ENCODE measurements at places on chromosomes 2 and 18.
A peak's percentile ranks its signal among the peaks of the same experiment; 100 is the strongest.

GRCh38 chr2:211835695-211836094, 702.9 kb downstream of the ERBB4 start:
- DNase-seq: no peak

GRCh38 chr18:73766910-73767515, 380.6 kb downstream of the FBXO15 start:
- no peak for DNase-seq

DNA sequence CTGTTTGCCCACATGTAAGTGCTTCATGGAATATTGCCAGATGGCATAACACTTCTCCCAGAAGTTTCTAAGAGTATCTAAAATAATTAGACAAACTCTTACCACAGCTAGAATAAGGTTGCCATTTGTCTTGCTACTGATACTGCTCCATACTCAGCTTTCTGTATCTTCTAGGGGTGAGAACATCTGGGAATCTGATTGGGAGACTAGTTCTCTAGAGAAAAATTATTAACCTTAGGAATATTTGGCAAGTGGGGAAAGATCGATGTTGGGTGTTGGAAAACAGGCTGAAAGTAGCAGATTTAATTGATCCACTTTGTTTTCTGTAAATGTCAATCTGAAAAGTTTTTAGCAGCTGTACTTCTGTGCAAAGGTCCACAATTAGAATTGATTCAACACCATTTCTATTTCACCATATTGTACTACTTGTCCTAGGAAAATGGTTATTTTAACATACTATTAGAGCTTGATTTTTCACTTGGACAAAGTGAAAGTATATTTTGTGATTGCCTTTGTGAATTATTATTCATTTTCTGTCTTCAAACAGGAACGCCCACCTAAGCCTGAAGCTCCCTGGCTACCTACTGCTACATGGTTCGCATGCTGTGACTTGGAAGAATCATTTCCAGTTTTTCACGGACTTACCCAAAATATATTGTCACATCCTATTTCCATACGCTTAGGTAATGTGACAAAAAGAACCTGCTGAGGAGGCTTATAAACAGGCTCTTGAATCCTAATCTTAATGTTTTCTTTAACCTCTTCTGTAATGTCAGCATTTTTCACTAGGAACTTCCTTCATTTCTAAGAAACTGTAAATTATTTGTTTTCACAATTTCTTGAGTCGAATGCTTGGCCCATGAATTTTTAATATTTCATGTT, 147.7 kb downstream of the TRABD2A start:
- DNase-seq: no peak

GRCh38 chr2:226683944-226684562, 115.6 kb downstream of the IRS1 start:
- no peak for DNase-seq

DNA sequence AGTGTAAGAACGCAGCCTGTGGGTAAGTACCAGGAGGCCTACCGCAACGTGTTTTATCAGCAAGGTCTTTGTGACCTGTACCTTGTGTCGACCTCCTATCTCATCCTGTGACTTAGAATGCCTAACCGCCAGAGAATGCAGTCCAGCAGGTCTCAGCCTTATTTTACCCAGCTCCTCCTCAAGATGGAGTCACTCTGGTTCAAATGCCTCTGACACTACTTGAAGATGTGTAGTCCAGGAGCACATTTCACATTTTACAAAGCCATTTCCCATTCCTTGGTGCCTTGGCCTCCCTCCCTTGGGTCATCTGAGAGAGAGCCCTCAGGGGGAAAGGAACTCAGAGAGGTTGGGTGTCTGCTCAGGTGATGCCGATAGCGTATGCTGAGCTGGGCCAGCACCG, 6.6 kb upstream of the HPCAL1 start:
- DNase-seq: no peak

DNA sequence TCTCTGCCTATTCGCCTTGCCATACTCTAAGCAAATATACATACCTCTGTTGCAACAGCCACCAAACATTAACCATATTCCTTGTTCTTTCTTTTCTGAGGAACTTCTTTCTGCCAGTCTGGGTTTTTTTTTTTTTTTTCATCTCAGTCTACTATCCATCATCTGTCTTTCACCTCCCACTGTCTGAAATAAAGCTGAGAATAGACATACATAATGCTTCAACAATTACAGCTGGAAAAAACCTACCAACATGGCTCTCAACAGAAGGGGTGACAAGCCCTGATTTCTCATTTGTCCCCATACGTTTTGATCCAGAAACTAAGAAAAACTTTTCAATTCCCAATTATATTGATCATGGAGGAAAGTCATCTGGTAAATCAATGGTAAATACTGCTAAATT, 728.8 kb upstream of the POU3F3 start:
- no peak for DNase-seq

DNA sequence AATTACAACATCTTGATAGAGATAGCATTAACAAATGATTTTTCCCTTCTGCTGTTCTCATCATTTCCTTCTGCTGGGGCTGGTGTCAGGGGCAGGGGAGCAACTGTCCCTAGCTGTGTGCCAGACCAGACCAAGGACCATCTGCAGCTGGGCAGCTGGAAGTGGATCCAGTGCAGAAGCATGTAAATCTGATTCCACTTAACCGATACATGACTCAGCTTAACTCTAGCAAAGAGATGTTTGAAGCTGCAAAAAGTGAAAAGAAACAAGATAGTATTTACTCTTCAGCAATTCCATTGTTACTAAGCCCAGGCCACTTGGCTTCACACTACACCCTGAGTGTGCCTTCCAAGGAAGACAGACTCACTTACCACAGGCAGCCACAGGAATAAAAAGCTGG, 151.1 kb downstream of the GALNT1 start:
- DNase-seq: no peak

DNA sequence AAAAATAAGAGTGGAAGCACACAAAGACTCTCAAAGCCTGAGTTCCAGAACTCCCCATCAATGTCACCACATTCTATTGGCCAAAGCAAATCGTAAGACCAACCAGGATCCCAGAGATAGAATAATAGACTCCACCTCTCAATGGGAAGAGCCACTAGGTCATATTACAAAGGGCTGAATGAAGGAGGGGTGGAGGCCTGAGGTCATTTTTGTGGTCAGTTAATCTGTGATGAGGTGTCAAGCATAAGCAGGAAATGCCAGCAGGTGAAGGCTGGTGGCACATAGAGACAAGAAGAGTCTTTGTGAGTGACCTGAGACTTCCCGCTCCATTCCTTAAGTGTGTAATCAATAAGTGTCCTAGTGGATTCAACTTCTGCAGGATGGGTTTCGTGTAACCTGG, 144.3 kb downstream of the TFCP2L1 start:
- no peak for DNase-seq

DNA sequence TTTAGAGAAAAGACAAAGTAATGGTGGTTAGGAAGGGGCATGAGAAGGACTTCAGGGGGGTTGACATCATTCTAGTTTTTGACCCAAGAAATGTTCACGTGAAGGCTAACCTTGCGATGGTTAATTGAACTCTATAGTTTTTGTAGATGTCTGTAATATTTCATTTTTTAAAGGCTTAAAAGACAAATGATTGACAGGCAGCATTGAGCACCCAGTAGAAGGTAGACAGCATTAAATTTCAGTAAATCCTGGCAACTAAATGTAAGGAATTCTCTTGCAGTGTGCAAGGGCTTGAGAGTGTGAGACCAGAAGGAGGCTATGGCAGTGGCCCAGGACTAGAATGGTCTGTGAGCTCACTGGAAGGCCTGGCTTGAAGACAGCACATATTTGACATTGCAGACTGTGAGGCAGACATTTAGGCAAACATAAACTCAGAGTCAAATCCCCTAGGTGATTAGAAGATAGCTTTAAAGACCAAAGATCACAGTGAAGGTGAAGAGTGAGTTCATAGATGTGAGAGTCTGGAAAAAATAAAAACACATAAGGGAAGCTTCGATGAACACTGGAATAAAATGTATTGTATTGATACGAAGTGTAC, 100.1 kb upstream of the MAP4K4 start:
- no peak for DNase-seq

DNA sequence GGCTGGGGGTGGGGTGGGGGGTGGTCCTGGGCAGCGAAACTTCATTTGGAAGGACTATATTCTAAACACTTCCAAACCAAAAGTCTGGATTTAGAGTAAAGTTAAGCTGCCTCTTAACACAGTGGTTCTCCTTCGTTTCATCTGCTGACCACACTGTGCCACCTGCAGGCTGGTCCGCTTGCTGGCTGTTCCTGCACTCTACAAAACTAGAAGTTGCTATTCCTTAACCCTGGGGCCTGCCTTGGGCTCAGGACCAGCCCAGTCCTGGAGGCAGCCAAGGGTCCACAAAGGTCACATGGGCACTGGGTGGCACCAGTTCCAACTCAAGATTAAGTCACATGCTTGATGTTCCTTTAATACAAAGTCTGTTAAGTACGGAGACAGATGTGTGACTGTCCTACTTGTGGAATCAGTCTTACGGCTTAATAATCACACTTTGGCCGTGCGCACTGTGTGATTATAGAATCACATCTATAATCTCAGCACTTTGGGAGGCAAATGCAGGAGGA, 195.4 kb downstream of the FAM210A start:
- no peak for DNase-seq

GRCh38 chr2:76958749-76959148, 563.4 kb downstream of the LRRTM4 start:
- no peak for DNase-seq

GRCh38 chr2:72141881-72142451, 5.7 kb downstream of the CYP26B1 start:
- no peak for DNase-seq

- DNase-seq: no peak
Observed at GRCh38 chr2:178650554-178650953, 156.7 kb downstream of the TTN start.

DNA sequence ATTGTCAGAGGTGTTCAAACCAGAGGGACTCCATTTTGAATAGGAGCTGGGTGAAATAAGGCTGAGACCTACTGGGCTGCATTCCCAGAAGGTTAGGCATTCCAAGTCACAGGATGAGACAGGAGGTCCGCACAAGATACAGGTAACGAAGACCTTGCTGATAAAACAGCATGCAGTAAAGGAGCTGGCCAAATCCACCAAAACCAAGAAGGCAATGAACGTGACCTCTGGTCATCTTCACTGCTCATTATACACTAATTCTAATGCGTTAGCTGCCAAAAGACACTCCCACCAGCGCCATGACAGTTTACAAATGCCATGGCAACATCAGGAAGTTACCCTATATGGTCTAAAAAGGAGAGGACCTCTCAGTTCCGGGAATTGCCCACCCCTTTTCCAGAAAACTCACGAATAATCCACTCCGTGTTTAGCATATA, 10.6 kb downstream of the SH3YL1 start:
- DNase-seq: no peak

- no peak for DNase-seq
Observed at GRCh38 chr18:9951022-9951859, 37.4 kb downstream of the VAPA start.

- no peak for DNase-seq
Observed at GRCh38 chr2:168998609-168999211, 32.4 kb downstream of the ABCB11 start.

DNA sequence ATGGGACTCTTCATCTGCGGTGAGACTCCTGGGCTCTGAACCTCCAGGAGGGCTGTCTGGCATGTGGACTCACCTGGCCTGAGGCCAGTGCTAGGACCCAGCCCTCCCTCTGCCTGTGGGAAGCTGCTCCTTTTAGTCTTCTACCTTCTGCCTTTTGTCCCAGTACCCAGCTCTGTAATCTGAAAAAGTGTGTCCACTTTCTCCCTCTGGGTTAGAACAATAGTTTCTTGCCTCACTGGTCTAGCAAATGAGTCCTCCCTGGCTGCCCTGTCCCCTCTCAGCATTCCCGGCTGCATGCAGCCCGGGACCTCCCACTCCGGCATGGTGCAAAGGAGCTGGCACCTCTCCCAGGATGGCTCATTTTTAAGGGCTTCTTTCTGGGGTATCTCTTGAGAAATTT, 25.9 kb downstream of the GKN2 start:
- DNase-seq: no peak

- DNase-seq: no peak
Observed at GRCh38 chr2:62424899-62425298, 81.1 kb downstream of the TMEM17 start.

- peak; percentile 54 for DNase-seq
Observed at GRCh38 chr2:28649481-28650265, 102.0 kb upstream of the PPP1CB start.

- no peak for DNase-seq
Observed at GRCh38 chr2:109655287-109655686, 41.1 kb downstream of the SOWAHC start.

GRCh38 chr2:204180649-204181048, 244.1 kb downstream of the ICOS start:
- no peak for DNase-seq

DNA sequence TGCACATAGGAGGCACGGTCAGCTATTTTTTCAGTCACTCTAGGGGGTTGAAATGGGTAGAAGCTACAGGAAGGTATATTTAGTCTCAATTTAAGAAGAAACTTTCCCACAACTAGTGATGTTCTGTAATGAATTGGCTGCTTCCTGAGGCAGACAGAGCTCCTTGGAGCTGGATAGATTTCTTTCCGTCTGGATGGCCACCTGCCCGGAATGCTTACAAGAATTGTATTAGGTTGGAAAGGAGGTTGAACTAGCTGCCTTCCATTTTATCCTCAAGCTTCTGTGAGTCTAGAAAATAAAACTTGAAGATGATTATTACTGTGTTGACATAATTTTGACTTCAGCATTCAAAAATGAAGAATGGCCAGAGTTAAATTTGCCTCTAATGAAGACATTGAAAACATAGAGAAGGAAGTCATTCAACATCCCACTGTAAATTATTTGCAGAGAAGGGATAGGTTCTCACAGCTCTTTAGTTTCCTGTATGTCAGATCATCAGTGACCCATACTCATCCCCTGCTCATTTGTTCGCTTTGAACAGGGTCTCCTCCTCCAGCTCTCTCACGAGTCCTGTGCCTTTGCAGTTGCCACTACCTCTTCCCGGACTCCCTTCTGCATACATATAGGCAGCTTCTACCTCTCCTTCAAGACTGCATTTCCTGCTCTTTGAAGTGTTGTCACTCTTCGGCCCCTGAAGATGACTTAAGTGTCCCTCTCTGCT, 88.8 kb downstream of the CRIM1 start:
- DNase-seq: no peak

DNA sequence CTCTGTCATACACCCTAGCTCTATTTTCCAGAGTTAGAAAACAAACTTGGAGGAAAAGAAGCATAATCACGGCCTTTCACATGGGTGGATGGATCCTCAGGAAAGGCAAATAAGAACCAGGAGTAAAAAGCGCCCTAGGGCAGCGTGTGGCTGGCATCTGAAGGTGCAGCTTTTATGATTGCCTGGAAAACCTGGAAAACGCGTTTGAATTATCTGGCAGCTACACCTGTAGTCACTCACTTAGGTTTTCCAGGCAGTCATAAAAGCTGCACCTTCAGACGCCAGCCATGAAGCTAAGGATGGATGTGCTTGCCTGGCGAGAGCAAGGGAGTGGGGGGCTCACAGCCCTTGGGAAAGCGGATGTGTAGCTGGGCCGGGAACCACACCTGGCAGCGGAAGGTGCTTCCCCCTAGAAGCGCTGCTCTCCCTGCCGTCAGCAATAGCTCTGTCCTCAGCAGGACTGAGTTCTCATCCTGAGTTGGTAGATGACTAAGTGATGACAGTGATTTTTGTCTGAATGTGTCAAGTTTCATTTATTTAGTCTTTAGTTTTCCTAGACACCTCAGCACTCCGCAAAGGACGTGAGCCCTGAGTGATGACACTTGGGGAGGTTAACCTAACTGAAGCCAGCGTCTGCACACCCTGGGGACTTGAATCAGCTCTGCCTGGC, 82.0 kb downstream of the DCDC2C start:
- DNase-seq: no peak

- no peak for DNase-seq
Observed at GRCh38 chr18:12744103-12744502, 41.3 kb downstream of the PSMG2 start.

- DNase-seq: no peak
Observed at GRCh38 chr18:32730068-32730467, 42.8 kb downstream of the KLHL14 start.

- no peak for DNase-seq
Observed at GRCh38 chr2:229873123-229873581, 48.7 kb downstream of the TRIP12 start.

Measured in stimulated activated CD8-positive, alpha-beta memory T cell treated with anti-CD3 and anti-CD28 coated beads, Interleukin-15, amount 100 ng/mL, for 48 hours (primary cell).